ENCODE measurements at places on chromosomes 4 and X.

DNA sequence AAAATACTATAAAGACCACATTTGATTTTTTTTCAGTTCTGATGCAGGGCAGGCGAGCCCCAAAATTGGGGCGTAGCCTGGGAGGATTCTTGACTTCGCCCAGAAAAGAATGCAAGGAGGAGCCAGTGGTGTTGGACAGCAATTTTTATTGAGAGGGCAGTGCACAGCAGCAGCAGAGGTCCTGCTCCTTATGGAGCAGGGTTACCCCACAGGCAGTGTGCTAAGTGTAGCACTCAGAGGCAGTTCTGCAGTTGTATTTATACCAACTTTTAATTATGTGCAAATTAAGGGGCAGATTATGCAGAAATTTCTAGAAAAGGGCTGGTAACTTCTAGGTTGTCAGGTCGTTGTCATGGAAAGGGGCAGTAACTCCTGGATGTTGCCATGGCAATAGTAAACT is 69.9 kb downstream of the GASK1B start:
- DNase-seq = no peak

DNA sequence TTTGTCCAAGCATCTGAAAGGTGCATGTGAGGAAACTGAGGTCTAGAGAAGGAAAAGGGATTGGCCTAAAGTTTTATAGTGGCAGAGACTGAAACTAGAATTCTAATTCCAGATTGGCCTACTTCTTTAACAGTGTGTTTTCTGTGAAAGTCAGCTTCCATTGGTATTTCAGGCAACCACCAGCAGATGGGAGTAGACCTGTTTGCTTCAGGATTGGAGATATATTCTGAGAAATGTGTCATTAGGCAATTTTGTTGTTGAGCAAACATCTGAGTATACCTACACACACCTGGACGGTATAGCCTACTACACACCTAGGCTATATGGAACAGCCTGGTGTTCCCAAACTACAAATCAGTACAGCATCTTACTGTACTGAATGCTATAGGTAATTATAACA is 207.3 kb upstream of the RADX start:
- no peak for DNase-seq

- no peak for DNase-seq
Observed at GRCh38 chr4:8748236-8748575, 123.4 kb downstream of the HMX1 start.

DNA sequence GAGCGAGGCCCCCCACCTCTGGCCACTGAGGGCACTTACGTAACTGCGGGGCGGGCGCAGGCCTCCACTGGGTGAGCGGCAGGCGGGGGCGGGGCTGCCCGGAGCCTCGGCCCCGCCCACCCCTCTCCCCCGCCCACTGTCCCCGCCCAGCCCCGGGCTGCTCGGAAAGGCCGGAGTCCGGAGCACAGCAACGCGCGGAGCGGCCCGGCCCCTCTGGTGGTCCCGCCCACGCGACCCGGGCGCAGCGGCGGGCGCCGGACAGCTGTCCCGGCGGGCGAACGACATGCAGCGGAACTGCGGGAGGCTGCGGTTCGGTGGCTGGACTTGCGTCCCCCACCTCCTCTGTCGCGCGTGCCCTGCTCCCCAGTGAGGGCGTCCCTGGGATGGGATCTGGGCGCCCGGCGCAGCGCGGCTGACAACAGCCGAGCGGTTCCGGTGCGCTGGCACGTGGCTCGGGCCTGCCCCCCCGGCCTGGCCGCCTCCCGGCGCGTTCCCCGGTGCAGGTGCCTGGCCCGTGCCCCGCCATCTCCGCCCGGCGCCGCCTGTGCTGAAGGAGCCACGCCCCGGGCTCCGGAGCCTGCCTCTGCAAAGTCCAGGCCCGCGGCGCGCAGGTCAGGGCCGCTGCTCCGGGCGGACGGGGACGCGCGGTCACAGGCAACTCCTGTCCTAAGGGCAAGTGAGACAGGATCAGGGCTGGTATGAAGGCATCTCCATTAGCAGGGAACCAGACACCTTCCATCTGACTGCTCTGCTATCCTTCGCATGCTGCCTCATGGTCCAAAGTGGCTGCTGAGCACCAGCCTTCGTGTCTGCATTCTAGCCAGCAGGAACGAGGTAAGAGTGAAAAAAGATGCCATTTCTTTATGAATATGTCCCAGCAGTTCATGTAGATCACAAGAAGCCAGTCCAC is 21.8 kb upstream of the JAKMIP1 start:
- DNase-seq = peak; percentile 67

- DNase-seq = no peak
Observed at GRCh38 chr4:56245547-56246232, 141.6 kb downstream of the AASDH start.

DNA sequence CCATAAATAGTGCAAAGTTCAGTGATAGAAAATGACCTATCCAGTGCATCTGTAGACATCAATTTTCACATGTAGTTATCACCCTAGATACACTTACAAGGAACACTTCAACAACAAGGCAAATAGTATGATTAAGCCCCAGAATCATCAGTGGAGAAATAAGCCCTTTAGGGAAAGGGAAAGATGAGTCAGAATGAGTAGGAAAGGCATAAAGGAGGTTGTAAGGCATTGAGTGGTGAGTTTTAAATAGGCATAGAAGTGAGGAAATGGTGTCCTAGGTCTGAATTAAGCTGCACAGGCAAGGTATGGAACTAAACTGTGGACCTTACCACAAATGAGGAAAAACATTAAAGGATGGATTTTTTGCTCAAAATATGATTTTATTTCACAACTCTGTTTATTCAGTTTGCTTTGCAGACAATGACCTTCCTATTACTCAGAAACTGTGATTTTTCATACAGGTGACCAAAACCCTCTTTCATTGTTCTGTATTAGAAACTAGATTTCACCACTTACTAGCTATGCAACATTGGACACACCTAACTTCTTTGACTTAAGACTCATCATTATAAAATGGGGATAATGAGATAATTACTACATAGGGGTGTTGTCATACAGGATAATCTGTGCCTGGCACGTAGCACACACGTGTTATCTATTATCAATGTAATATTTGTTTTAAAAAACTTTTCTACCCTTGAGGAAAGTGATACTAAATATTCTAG is 57.0 kb upstream of the MAP9 start:
- no peak for DNase-seq

DNA sequence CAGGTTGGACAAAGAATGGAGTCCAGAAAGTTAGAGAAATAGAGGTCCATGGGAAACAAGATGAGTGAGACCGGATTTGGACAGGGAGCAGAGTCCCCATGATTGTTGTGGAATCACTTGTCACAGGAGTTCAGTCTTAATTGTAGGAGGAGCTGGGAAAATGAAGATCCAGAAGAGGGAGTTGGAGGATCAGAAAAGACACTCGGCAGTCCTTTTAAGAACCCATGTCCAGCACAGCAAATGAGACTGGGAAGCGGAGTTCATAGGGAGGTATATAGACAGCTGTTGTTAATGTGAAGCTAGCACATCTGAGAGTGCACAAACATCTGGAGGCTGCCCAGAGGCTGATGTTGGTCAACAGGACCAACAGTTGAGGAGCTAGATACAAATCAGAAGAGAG is 111.4 kb upstream of the RXFP1 start:
- no peak for DNase-seq

- no peak for DNase-seq
Observed at GRCh38 chrX:153585827-153586226, 13.1 kb downstream of the CCNQ start.

GRCh38 chr4:158214856-158215255 is 4.6 kb downstream of the TMEM144 start:
- DNase-seq = no peak

- DNase-seq = no peak
Observed at GRCh38 chr4:1171311-1172227, 814 bp downstream of the SPON2 start.

All from cerebellar nuclear complex (tissue), 1 donor.